Bronchial epithelial cell (primary cell): ENCODE measurements at places on chromosomes 7 and 10.

DNA sequence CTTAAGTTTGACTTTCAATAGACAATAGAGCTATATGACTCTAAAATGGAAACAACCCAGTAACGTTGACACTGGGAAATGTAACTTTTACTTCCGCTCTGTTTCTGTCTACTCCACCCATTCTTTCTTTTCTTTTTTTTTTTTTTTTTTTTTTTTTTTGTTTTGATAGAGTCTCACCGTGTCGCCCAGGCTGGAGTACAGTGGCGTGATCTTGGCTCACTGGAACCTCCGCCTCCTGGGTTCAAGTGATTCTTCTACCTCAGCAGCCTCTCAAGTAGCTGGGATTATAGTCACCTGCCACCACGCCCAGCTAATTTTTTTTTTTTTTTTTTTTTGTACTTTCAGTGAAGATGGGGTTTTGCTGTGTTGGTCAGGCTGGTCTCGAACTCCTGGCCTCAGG, 13.9 kb downstream of the PRSS2 start:
- no peak for DNase-seq

- no peak for DNase-seq
Observed at GRCh38 chr7:39557911-39558310, 8.3 kb upstream of the YAE1 start.

GRCh38 chr10:83666762-83667161, 472.5 kb upstream of the GHITM start:
- peak; percentile 6 for DNase-seq

GRCh38 chr7:99380032-99380822, 5.7 kb downstream of the ARPC1B start:
- DNase-seq, result no peak
